ENCODE measurements at places on chromosomes 16 and 17. TPM values are rescaled to one million over a fixed set of nuclear protein-coding genes. Genes with fewer than 3 reads are reported as not detected.

GRCh38 chr17:59616253-59616920 is 3.3 kb upstream of the CLTC start:
- DNase-seq: no peak

DNA sequence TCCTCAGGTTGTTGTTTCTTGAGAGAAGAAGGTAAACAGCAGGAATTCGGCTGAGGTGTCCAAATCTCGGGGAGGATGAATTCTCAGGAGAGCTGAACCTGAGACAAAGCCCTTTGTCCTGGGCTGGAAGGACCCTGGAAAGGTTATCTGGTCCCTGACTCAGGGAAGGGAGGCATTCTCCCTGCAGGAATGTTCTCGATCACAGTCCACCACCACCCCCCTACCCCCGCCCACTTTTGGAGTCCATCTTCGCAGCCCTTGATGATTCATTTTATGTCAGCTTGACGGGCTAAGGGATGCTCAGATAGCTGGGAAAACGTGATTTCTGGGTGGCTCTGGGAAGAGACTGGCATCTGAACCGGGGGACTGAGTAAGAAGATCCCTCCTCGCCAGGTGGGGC is 1.4 kb upstream of the CEP295NL start:
- DNase-seq: no peak

Gene CCL7
- not detected for total RNA-seq

DNA sequence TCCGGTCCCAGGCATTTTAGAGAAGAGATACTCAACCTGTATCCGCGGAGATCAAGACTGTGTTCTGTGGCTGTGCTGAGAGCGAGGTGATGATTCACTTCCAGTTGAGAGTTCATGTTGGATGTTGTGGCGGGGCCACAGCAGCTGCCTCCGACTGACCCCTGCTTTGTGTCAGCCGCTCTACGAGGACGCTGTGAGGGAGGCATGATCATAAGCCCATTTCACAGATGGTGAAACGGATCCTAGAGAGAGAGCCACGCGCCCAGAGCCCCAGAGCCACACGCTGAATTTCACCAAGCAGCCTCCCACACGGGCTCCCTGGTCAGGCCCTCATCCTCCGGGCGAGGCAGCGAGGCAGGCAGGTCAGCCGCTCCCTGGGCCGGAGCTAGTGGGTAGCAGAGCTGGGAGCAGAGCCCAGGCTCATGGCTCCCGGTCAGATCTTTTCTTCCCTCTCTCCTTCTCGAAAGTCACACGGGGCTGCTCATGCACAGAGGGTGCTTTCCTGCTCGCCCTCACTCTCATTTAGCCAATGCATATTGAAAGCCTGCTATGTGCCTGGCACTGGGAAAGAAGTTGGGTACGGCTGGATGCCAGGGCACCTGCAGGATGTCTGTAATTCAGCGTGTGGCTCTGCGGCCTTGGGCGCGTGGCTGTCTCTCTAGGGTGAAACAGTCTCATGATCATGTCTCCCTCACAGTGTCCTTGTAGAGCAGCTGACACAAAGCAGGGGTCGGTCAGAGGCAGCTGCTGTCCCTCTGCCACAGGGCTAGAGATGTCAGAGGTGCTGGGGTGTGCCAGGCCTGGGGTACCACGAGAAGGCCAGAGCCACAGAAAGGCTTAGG is 155.6 kb upstream of the CHMP6 start:
- no peak for DNase-seq

GRCh38 chr16:67179421-67180080 is 4.2 kb downstream of the MATCAP1 start:
- no peak for DNase-seq

GRCh38 chr17:50945779-50946222 is 79.6 kb upstream of the TOB1 start:
- no peak for DNase-seq

GRCh38 chr17:16491703-16492612 is at the start of gene LRRC75A:
TSS of gene LRRC75A (minus strand) at chr17:16492193. CDS start at chr17:16491990, 203 bp downstream.
- DNase-seq: peak; percentile 29

DNA sequence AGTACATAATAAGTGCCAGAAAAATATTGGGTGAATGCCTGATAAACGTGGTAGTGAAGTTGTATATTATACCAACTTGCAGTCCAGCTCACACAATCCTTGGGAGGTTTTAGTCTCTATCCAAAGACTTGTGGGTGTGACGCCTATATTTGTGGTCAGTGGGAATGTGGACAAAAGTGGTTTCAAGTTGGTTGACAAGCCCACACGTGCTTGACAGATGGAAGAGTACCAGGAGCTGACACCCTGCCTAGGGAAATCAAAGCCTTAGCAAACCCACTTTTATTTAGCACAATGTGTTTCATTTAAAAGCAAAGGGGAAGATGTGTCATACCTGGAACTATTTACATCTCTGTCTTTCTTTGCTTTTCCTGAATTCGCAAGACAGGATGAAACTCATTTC is 79.0 kb downstream of the CA10 start:
- DNase-seq: no peak

GRCh38 chr16:6286176-6286575 is 1046.5 kb upstream of the RBFOX1 start:
- DNase-seq: no peak

GRCh38 chr16:49821614-49822282 is 34.2 kb downstream of the ZNF423 start:
- DNase-seq: no peak

Gene GUCY2D
- not detected for total RNA-seq

Gene COIL
- 19.6 TPM for total RNA-seq

GRCh38 chr17:44363613-44364159 is at the start of gene FAM171A2:
TSS of gene FAM171A2 (minus strand) at chr17:44363853. CDS start at chr17:44363714, 139 bp downstream.
- peak; percentile 73 for DNase-seq

- DNase-seq: no peak
These were observed 23.9 kb upstream of the KLHDC4 start for GRCh38 chr16:87789437-87790291.

DNA sequence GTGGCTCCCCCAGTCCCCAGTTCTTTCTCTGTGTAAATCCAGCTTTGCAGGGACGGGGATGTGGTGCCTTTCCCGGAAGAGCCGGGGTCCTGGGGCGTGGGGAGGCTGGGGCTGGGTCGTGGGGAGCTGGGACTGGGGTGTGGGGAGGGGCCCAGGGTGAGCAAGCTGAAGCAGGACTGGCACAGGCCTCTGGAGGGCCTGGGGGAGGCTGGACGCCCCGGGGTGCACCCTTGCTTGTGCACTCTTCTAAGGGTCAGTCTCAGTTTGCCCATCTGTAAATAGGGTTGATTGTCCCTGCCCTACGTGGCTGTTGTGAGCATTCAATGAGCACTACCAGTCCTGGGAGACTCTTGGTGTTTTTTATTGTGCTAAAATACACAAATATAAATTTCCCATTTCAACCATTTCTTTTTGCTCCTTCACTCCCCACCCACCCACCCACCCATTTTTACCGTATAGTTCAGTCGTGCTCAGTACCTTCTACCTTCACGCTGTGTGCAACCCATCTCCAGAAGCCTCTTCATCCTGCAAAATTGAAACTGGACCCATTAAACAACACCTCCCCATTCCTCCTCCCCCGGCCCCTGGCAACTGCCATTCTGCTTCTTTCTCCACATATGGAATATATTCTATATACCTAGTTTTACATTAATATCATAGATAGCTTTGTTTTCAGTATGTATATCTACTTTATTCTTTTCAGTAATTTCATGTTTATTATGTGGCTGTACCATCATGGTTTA is 7.8 kb upstream of the TBC1D3B start:
- no peak for DNase-seq

DNA sequence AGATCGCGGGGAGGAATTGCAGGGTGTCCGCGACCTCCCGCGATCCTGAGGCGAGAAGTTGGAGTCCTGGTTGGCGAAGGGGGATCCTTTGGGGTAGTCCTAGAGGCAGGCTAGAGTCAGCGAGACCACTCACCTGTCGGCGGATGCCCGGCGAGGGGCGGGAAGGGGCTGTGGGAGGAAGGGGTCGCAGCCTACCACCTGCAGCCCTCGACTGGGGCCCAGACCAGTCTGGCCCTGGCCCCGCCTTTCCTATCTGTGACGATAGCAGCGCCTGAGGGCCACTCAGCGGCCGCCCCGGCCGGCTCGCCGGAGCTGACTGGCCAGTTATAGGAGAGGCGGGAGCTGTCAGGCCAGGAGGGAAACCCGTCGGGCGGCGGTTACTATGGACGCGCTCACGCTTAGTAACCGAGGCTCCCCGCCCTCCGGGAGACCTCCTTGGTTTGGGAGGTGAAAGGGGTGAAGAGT is at the start of gene TEKT3:
Gene TEKT3 (minus strand): TSS at position 213 of the 465 bp plus-strand sequence. CDS start 10,012 bp downstream, outside the sequence.
- DNase-seq: no peak

- DNase-seq: no peak
These were observed 204.9 kb upstream of the KCNJ16 start for GRCh38 chr17:69870091-69870530.

Gene EXOC3L1
- total RNA-seq: not detected

Measured in T-helper 17 cell (primary cell).